ENCODE measurements at places on chromosomes 3 and 15.
A peak's percentile ranks its signal among the peaks of the same experiment; 100 is the strongest.

DNA sequence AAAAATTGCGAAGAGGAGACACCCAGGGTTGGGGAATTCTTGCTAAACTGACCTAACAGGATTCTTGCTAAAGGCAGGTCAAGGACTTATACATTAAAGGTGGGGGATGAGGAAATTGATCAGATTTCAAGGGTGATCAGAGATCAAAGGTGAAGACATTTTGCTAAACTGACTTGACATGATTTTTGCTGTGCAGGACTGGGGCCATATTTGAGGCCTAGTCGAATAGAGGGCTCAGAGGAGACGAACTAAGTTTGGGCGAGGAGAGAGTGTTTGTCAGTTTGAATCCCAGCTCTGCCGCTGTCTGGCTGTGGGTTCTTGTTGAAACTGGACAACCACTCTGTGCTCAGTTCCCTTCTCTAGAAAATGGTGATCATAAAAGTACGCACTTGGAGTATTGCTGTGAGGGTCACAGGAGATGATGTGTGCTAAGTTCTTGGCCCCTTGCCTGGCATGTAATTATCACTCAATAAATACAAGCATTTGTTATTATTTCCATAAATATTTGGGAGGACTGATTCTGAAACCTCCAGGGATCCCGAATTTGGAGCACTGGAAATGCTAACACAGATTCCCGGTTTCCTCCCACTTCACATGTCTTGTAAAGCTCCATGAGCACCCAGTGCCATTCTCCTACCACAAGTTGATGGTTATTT, 364.8 kb upstream of the PROK2 start:
- DNase-seq = no peak

DNA sequence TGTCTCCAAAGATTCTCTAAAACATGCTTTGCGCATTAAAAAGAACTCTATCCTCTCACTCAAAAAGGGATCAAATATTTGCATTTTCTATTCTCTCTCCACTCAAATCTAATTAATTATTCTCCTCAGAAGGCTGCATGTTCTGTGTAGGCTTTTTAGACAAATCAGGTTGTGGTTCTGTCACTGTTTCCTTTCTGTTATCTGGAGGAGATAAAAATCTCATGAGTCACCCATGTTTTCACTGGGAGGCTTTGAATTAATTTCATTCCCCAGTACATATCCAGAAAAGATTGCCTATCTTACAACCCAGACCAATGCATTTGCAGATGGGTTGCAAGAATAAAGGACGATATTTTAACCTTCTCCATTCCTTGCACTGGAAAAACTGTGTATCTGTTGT, 446.5 kb downstream of the GRM7 start:
- no peak for DNase-seq

DNA sequence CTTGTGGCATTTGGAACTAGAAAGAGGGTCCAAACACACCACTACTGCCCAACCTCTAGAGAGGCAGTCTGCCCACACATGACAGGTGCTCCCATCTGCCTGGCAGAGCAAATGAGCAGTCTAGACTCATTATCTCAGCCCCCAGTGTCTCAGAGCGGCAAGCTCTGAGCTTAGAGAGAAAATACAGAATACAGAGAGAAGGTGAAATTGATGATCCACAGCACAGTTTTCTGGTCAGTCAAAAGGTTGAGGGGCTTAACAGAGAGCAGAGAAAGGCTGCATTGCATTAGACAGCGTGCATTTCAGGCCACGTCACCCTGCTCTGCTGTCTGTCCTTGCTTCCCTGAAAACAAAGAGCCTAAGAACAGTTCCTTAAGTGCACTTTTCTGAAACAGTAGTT, 135.1 kb downstream of the KCNMB2 start:
- DNase-seq = no peak

- peak; percentile 73 for DNase-seq
Observed at GRCh38 chr3:191329654-191330529, at the start of gene UTS2B. Gene UTS2B (minus strand): TSS chr3:191330526. CDS start chr3:191282189, 48,337 bp downstream.

DNA sequence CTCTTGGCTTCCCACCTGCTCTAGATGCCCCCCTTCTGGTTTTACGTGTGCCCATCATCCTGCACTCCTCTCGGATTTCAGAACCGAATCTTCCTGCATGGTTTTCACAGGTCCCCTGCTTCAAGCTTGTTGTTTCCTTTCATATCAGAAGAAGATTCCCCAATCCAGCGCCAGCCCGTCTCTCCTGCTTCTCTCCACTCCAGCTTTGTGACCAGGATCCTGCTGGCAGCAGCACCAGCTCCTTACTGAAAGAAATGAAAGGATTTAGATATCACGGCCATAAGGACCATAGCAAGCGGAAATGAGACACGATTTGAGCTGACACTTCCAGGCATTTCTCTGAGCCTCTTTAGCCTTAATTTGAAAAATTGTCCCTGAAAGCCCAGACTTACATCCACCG, 180.3 kb upstream of the UBE3A start:
- DNase-seq = no peak

GRCh38 chr3:13874891-13875290, 5.0 kb downstream of the WNT7A start:
- no peak for DNase-seq

- DNase-seq = peak; percentile 62
Observed at GRCh38 chr3:127254730-127255129, 33.1 kb downstream of the PRR20G start.

DNA sequence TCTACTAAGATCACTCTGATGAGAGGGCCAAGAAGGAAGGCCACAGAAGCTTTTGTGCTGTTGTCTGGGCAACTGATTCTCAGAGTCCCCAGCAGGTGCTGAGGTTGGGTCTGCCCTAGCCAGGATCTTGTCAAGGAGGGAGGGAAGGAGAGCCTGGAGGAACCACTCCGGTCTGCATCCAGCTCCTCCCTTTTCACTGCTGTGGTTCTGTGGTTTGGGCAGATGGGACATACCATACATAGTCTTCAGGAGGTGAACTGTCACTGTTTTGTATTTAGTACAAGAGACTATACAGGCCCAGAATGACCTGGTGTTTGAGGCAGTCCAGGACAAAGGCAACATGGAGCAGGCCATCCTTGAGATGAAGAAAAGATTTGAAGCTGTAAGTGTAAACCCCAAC, 21.9 kb downstream of the C3orf62 start:
- no peak for DNase-seq

GRCh38 chr3:12401208-12401607, 83.1 kb upstream of the TSEN2 start:
- DNase-seq = no peak

- DNase-seq = no peak
Observed at GRCh38 chr3:111324645-111325044, 217.4 kb upstream of the CD96 start.

DNA sequence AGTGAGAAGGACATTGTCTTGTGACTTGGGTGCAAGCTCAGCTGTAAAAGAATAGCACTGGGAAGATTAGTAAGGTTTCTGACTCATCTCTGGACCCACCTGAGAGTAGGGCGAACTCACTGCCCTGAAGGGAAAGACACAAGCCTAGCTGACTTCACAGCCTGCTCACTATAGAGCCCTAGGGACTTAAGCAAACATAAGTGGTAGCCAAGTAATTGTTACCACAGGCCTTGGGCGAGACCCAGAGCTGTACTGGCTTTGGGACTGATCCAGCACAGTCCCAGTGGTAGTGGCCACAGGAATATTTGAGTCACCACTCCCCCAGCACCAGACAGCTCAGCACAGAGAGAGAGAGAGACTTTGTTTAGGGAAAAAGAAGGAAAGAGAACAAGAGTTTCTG, 429.9 kb downstream of the TBL1XR1 start:
- DNase-seq = no peak

- no peak for DNase-seq
Observed at GRCh38 chr15:94723801-94724200, 492.4 kb downstream of the MCTP2 start.

DNA sequence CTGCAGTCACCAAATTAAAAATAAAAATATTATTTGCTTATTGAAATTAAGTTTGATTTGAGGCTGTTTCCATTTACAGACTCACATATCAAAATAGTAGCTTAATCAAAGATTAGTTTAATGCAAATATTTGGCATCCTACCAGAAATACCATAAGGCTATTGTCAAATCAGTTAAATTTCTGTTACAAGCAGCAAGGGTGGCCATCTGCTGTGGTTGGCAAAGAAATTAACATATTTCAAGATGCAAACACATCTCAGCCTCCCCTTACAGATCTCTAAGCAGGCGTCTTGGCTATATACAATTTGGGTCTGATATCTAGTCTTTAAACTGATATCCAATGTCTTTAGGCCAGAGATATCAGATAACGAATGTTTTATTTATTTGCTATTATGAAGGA, 83.2 kb upstream of the NEDD4 start:
- peak; percentile 65 for DNase-seq

DNA sequence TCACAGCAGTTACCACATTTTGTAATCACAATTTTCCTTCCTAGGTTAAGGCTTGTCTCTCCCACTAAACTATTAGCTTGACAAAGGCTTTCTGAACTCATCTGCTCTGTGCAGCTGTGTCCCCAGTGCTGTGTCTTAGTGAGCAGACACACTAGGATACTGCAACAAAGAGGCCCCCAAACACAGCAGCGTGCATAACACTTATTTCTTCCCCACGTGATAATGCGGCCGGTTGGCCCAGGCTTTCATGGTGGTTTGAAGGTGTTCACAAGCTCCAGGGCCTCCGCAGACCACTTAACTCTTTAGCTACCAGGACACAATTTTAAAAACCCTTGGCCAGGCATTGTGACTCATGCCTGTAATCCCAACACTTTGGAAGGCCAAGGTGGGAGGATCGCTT, 2.2 kb upstream of the HDAC11 start:
- DNase-seq = no peak

DNA sequence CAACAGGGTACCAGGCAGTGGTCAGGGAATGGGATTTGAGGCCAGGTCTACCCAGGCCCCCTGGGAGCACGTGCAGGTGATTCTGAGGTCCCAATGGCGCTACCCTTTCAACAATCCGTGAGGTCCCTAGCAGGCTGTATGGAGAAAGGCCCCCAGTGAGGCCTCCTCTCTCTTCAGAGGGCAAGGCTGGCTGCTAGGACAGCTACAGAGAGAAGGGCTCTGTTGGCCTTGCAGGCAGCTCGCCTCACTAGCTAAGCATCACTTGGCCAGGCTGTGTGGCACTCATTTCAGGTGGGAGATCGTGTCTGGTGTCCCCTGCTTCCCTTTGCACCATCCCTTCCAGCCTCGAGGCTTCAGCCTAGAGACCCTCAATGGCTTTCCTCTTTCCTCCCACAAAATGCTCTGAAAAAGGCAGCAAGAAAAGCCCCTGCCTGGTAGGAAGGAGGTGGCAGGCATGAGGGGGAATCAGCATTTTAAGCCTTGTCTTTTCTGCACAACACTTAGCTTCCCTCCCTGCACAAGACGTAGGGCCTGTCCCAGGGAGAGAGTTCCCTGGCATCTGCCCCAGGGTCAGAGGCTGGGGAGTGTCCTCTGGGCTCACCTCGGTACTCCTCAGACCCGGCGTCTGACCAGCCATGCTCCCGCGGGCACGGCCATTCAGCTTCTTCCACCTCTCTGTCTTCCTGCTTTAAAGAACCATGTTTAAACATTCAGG, 111.8 kb downstream of the ASB7 start:
- DNase-seq = no peak

DNA sequence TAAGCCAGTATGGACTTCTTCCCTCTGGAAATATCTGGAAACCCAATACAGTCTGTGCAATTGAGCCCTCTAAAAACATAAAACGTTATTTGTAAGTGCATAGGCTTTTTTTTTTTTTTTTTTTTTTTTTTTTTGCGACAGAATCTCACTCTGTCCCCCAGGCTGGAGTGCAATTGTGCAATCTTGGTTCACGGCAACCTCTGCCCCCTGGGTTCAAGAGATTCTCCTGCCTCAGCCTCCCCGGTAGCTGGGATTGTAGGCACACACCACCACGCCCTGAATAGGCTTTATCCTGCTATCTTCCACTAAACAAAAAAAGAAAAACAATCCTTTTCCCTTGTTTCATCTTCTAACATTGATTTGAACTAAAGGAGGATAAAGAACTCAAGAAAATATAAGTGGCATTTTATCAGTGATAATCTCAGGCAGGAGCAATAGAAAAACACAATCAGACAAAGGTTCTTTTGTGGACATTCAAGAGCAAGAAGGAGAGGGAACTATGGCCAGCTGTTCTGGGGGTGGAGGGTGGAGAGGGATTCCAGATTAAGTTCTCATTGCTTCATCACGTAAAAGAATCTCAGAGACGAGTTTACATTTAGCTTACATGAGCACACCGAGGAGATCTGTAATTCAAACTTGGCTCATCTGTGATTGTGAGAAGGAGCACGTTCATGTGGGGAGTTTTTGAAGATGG, 68.6 kb downstream of the ITGB5 start:
- no peak for DNase-seq

DNA sequence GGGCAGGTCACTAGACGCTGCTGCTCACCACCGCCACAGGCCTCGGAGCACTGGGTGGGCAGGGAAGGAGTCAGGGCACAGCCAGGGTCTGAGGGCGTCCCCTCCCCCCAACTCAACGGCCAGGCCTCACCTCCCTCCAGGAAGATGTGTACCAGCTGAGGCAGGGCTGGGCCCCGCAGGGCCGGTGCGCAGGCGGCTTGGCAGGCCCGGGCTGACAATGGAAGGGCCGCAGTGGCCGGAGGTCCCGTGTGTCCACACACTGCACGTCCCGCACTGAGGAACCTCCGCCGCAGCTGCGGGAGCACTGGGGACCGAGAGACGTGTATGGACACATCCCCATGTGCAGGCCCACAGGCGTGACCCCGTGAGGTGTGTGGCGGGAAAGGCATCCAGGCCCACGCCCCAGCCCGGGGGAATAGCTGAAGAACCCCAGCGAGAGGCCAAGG, 47.4 kb downstream of the ADAMTS7 start:
- no peak for DNase-seq

DNA sequence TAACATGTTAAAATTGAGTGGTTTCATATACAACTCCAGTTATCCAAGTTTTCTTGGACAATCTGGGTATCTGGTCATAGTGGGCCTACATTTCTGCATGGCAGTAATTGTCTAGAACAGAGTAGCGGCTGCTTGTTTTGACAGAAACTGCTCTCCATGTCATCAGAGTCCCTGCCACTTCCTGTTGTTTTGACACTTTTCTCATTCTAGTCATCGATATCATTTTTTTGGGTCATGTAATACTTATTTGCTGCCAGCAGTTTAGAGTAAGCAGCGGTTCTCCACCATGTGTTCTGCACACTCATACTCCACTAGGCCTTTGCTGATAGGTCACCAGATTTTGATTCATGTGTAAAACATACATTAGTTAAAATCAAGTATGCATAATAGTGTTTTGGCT, 81.5 kb downstream of the SLC25A26 start:
- DNase-seq = no peak

- DNase-seq = no peak
Observed at GRCh38 chr3:141909408-141909807, 33.0 kb downstream of the ATP1B3 start.

DNA sequence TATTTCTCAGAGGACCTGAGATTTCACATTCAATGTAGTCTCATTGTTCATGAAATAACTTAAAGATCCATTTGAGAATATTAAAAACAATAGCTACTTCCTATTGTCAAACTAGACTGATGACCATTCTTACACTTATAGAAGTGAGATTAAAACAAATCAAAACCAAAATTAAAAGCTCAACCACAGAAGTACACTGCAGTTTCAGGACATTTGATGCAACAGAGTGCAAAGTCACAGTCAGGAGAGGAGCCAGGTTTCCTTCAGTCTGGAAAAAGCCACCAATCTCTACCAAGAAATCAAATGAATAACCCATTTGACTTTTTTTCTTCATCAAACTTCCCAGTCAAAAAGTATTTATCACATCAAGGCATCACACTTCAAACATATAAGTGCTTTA, 5.5 kb downstream of the CCPG1 start:
- DNase-seq = no peak

All from NCI-H82 (cell line).